ENCODE measurements at places on chromosomes 5 and 9. TPM values are rescaled to one million over a fixed set of nuclear protein-coding genes. Genes with fewer than 3 reads are reported as not detected.

DNA sequence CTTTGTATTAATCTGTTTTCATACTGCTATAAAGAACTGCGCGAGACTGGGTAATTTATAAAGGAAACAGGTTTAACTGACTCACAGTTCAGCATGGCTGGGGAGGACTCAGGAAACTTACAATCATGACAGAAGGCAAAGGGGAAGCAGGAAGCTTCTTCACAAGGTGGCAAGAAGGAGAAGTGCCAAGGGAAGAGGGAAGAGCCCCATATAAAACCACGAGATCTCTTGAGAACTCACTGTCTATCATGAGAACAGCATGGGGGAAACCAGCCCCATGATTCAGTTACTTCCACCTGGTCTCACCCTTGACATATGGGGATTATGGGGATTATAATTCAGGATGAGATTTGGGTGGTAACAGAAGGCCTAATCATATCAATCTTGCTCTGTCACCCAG is 60.9 kb upstream of the CHD1 start:
- no peaks in the 10 kb centered on the region for H3K4me1 ChIP-seq
- H3K27me3 ChIP-seq: no peaks in the 10 kb centered on the region
- DNase-seq: no peak

DNA sequence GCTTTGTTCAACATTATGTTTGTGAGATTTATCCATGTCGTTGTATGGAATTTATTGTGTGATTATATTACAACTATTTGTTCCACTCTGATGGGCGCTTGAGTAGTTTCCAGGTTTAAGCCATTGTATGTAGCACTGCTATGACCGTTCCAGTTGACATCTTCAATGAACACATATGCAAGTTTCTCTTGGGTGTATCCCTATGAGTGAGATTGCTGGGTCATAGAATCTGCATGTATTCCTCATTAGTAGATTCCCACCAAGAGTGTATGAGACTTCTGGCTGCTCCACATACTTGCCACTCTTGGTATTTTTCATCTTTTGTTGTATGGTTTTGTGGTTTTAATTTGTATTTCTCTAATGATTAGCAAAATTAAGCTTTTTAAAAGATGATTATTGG is 22.9 kb downstream of the NUP214 start:
- no peaks in the 10 kb centered on the region for H3K27me3 ChIP-seq
- H3K27ac ChIP-seq: no peak overlapping the region
- DNase-seq: no peak

DNA sequence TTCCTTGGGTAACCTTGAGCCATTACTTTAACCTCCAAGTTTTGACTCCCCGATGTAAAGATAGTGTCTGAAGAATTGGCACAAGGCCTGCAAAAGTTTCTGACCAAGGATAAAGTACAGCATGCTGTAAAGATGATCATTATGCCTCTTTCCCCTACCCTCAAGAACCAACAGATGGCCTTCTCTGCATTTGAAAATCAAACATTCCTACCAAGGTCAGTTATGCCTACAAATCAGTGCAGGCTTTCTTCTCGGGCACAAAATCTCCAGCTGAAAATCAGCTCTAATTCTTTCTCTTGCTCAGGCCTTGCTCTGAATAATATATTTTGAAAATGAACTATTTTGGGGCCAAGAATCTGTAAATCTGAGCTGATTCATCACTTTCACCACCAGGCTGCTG is 59.7 kb downstream of the PPP2R2B start:
- H3K27me3 ChIP-seq: no peaks in the 10 kb centered on the region
- DNase-seq: no peak
- no peak overlapping the region for H3K27ac ChIP-seq
- H3K4me1 ChIP-seq: no peaks in the 10 kb centered on the region
- H3K36me3 ChIP-seq: no peaks in the 10 kb centered on the region

GRCh38 chr9:90871327-90871935 is 69.8 kb downstream of the SYK start:
- H3K36me3 ChIP-seq: no peaks in the 10 kb centered on the region
- no peak overlapping the region for H3K4me3 ChIP-seq
- no peaks in the 10 kb centered on the region for H3K27me3 ChIP-seq
- H3K4me1 ChIP-seq: no peaks in the 10 kb centered on the region
- no peak overlapping the region for H3K27ac ChIP-seq

Gene NIPAL4
- total RNA-seq: not detected

GRCh38 chr5:6220346-6221088 is 157.8 kb downstream of the MED10 start:
- H3K4me3 ChIP-seq: no peak overlapping the region
- peak; percentile 43 for DNase-seq
- no peaks in the 10 kb centered on the region for H3K4me1 ChIP-seq
- H3K36me3 ChIP-seq: no peaks in the 10 kb centered on the region
- H3K27ac ChIP-seq: no peak overlapping the region

Gene PTGER4
- total RNA-seq: 17.2 TPM

Gene NR5A1
- not detected for total RNA-seq

- H3K27ac ChIP-seq: peak overlapping the region; percentile 40
- DNase-seq: no peak
- H3K27me3 ChIP-seq: no peaks in the 10 kb centered on the region
- H3K36me3 ChIP-seq: peaks cover 2% of the 10 kb centered on the region
Observed at GRCh38 chr5:151662805-151663204, 23.9 kb downstream of the SPARC start.

- peaks cover 11% of the 10 kb centered on the region for H3K36me3 ChIP-seq
- H3K27ac ChIP-seq: peak overlapping the region; percentile 100
- no peak for DNase-seq
- no peaks in the 10 kb centered on the region for H3K27me3 ChIP-seq
Observed at GRCh38 chr5:69368458-69369339, 621 bp downstream of the AK6 start.

Gene PCDH12
- total RNA-seq: 14.1 TPM

Gene ANKRD31
- total RNA-seq: 0.38 TPM

Gene ERCC6L2
- 58.9 TPM for total RNA-seq

DNA sequence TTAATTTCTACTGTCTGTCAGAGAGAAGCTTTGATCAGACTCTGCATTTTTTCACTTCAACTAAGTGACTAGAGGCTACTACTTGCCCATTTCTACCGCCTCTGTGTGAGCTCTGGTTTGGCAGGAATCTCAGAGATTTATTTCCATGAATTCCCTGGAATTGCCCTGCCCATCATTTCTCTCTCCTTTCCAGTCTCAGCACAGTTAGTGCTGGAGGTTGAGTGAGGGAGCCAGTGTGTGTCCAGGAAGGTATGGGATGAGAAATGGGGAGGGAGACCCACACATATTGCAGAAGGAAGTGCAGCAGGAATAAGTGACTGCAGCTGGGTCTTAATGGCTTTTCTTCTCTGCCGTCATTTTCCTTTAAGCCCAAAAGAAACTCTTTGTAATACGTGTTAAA is 443.1 kb upstream of the ZNF462 start:
- H3K36me3 ChIP-seq: no peaks in the 10 kb centered on the region
- no peaks in the 10 kb centered on the region for H3K4me1 ChIP-seq
- no peak overlapping the region for H3K4me3 ChIP-seq

Gene SHOC1
- 0.16 TPM for total RNA-seq

- H3K4me3 ChIP-seq: no peak overlapping the region
- DNase-seq: no peak
- no peaks in the 10 kb centered on the region for H3K4me1 ChIP-seq
- H3K36me3 ChIP-seq: no peaks in the 10 kb centered on the region
- H3K27ac ChIP-seq: no peak overlapping the region
Observed at GRCh38 chr5:42569953-42570548, 146.8 kb downstream of the GHR start.

DNA sequence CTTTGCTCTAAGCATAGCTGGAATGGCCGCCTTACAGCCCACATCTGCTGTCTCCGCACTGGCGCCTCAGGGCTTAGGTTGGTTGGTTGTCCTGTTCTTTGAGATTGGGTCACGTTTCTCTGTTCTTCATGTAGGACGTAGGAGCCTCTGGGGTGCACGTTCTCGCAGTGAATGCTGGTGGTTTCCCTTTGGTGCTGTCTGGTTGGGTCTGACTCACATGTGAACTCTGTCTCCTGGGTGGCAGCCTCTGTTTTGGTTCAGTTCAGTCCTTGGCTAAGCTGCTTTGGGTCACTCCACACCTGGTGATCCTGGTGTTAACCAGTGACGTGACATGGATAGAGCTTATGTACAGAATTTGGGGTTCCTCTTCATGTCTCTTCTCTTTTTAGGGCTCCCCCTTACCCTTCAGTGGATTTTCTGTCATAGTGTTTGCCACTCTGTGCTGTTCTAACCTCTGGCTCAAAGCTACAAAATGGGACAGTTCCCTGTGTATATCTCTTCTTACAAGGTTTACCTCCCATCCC is 12.6 kb upstream of the LPCAT1 start:
- H3K27me3 ChIP-seq: no peaks in the 10 kb centered on the region
- no peaks in the 10 kb centered on the region for H3K36me3 ChIP-seq
- no peak for DNase-seq

DNA sequence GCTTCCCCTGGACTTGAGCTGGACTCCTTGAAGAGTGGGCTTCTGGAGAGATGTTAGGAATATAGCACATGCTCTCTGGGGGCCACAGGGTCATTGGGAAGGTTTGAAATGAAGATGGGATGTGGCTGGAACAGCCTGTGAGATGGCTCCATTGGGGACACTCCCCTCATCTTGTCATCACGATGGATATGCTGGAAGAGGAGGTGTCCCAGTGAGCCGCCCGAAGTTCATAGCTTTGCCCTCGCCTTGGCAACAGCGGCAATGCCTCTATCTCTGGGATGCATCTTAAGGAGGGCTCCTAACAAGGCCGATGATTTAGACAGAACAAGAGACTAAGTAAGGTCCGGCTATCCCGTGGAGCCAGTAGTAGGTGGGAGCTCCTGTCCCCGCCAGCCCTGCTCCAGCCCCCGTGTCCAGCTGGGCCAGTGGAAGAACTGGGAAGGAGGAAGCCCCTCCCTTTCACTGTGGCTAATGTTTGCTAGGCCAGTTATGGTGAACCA is 23.9 kb downstream of the AMBP start:
- H3K27ac ChIP-seq: no peak overlapping the region
- H3K36me3 ChIP-seq: peaks cover 24% of the 10 kb centered on the region
- no peaks in the 10 kb centered on the region for H3K27me3 ChIP-seq
- peaks cover 4% of the 10 kb centered on the region for H3K4me1 ChIP-seq
- no peak overlapping the region for H3K4me3 ChIP-seq

Gene FBP2
- total RNA-seq: not detected

Gene EDIL3
- total RNA-seq: 32.8 TPM

DNA sequence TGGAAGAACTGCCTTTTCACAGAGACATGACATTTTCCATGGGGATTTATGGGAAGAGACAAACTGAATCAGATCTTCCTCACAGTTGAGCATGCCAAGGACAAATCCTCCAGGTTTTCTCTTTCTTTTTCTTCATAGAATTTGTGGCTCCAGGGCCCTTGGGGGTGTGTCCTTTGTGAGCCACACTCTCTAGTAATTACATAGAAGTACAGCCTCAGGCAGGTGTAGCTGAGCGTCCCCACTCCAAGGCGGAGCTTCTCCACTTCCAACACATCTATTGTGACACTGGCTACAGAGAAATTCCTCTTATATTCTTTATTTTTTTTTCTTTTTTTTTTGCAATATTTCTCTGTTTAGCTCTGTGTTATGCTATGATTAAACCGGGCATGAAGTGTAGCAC is 420.5 kb upstream of the CD180 start:
- H3K4me3 ChIP-seq: no peak overlapping the region
- H3K27ac ChIP-seq: no peak overlapping the region
- no peaks in the 10 kb centered on the region for H3K4me1 ChIP-seq
- H3K27me3 ChIP-seq: no peaks in the 10 kb centered on the region

DNA sequence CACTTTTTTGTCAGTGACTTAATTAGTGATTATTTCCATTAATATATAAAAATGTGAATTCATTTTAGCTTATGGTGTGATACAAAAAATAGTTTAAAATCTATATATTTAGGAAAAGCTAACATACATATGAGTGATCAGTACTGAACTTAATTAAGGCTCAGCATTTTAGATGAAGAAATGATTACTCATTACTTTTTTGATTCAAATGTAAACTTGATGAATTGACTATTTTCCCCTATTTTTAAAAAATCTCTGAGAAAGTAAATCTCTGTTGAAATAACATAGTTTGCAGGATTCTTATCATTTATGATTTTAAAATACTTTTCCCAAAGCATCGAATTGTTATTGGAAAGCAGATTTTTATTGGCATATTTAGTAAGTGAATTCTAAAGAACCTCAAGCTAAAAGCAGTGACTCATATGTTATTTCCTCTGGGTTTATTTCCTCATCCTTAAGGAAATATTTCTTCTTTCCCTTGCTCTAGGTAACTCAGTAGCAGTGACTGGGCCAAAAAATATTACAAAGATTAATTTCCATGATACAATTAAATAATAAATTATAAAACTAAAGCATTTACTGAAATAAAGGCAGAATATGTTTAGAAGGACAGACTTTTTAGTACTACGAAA is 290.6 kb downstream of the FER start:
- DNase-seq: no peak
- H3K27ac ChIP-seq: no peak overlapping the region
- H3K4me3 ChIP-seq: no peak overlapping the region
- H3K36me3 ChIP-seq: no peaks in the 10 kb centered on the region
- H3K4me1 ChIP-seq: no peaks in the 10 kb centered on the region

Gene IL13
- not detected for total RNA-seq

GRCh38 chr5:88674356-88675167 is 208.4 kb downstream of the MEF2C start:
- H3K4me1 ChIP-seq: no peaks in the 10 kb centered on the region
- no peaks in the 10 kb centered on the region for H3K36me3 ChIP-seq
- H3K27me3 ChIP-seq: peaks cover 78% of the 10 kb centered on the region

GRCh38 chr5:82806513-82806912 is 270.7 kb downstream of the TMEM167A start:
- H3K4me1 ChIP-seq: no peaks in the 10 kb centered on the region
- no peaks in the 10 kb centered on the region for H3K27me3 ChIP-seq
- H3K4me3 ChIP-seq: no peak overlapping the region
- no peak for DNase-seq
- no peaks in the 10 kb centered on the region for H3K36me3 ChIP-seq

Gene LCN9
- not detected for total RNA-seq

- no peak overlapping the region for H3K27ac ChIP-seq
- H3K36me3 ChIP-seq: no peaks in the 10 kb centered on the region
- no peaks in the 10 kb centered on the region for H3K4me1 ChIP-seq
Observed at GRCh38 chr9:84744195-84744594, 74.7 kb downstream of the NTRK2 start.

DNA sequence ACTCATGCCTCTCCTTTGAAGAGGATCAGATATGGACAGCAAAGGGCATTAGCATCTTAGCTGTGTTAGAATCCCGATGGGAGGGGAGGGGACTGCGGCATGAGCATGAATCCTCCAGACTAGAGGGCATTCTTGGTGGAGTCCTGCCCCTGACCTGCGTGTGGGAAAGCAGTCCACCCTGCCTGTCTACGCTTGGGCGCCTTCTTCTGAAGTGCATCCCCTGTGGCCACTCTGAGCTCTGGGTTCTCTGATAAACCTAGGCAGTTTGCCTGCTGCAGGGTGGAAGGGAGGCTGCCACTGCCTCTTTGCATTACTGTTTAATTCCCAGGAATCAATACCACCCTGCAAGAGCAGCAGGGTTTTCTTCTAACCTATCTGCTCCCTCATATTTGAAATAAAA is 169.3 kb downstream of the INSYN2B start:
- no peak overlapping the region for H3K4me3 ChIP-seq
- H3K36me3 ChIP-seq: no peaks in the 10 kb centered on the region
- no peak overlapping the region for H3K27ac ChIP-seq
- H3K4me1 ChIP-seq: no peaks in the 10 kb centered on the region
- no peak for DNase-seq
